A673 (cell line): ENCODE measurements at places on chromosomes 6 and 20. TPM values are rescaled to one million over a fixed set of nuclear protein-coding genes. Genes with fewer than 3 reads are reported as not detected.

- peak; percentile 40 for DNase-seq
Measured at GRCh38 chr20:24995741-24996448, 3.3 kb upstream of the APMAP start.

The ZKSCAN8 gene
- 29.4 and 29.8 TPM in 2 replicates for total RNA-seq

The TP53TG5 gene
- total RNA-seq: 0.69 TPM in 1 of 2 replicates, not detected in the other

DNA sequence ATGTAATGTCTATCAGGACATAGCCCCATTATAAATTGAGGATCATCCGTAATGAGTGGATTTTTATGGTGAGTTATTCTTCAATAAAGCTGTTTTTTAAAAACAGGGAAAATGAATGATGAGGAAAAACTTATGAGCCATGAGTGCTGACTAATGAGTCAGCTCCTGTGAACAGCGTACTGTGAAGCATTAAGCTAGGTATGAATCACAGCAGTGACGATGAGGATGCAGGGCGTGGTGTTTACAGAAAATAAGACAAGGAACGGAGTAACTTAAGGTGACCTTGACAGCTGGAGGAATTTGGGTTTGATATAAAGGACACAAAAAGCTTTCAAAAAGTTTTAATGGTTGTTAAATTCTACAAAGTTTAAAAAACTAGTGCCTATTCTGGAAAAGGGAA, 96.3 kb downstream of the FOXF2 start:
- DNase-seq: no peak

The CDSN gene
- not detected in 2 replicates for total RNA-seq

- no peak for DNase-seq
Measured at GRCh38 chr6:155441112-155441465, 14.6 kb downstream of the NOX3 start.

DNA sequence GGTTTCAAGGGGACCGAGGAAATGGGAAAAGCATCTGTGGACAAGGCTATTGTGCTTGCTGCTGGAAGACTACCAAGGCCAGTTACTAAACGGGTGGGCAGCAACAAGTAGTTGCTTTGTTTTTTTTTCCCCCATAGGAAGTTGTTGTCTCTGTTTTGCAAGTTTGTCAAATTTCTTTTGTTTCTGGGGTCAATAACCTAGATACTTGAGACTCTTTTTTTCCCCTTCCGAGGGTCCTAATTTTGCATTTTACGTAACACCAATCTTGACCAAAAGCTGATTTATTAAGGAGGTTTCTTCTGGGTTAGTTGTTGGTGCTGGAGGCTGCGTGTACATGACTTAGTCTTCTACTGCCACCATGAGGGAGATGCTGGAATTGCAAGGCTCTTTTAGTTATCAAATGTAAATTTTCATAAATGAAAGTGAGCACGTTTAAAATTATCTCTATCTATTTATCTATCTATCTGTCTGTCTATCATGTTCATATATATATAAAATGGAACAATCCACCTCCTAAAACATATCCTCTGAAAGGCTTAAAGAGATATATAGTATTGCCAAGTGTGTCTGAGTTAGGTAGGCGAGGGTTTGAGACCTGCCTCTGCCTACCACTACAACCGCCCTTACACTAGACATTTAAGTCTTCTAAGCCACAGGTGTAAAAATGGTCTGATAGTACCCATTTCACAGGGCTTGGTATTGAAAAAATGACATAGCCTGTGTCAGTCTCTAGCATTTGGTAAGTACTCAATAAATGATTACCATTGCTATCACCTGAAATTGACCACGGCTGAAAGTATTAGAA, 60.2 kb downstream of the GCLC start:
- peak; percentile 68 for DNase-seq

GRCh38 chr20:57770852-57771720, 61.3 kb upstream of the PMEPA1 start:
- no peak for DNase-seq

The NKX2-2 gene
- total RNA-seq: 78.8 and 85.1 TPM in 2 replicates

The POPDC3 gene
- total RNA-seq: 0.62 and 1.4 TPM in 2 replicates

- peak; percentile 94 for DNase-seq
Measured at GRCh38 chr20:48828734-48829460, 1.1 kb upstream of the PREX1 start.

The FAM209B gene
- 0.45 and 0.81 TPM in 2 replicates for total RNA-seq

- DNase-seq: no peak
Measured at GRCh38 chr20:22245139-22245538, 339.2 kb downstream of the FOXA2 start.

GRCh38 chr6:12289933-12290820, at the start of gene EDN1:
Gene EDN1 (plus strand): TSS chr6:12290361. CDS start chr6:12290630, 269 bp downstream.
- DNase-seq: peak; percentile 87

The OR2J3 gene
- not detected in 2 replicates for total RNA-seq

GRCh38 chr6:157607317-157608109, 215.5 kb upstream of the SNX9 start:
- no peak for DNase-seq
